ENCODE measurements at places on chromosomes 1 and 21.

DNA sequence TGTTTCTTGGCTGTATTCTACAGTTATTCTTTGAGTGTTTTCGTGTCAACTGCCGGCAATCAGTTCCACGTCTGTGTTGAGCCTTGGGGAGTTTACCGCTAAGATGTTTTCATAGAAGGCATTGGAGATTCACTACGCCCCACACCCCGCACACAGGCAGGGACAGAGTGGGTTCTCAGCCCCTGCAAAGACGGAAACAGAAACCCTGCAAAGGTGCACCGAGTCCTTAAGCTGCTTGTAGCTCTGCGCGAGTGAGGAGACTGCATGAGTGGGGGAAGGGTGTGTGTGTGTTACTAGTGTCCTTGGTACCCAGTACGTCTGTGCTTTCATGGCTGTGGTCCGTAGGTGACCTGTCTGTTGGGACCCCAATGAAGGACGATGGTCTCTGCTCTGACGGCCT lies 1.9 kb downstream of the LHX4 start:
- peaks cover 58% of the 10 kb centered on the region for H3K4me1 ChIP-seq
- H3K27me3 ChIP-seq: peaks cover 86% of the 10 kb centered on the region
- no peak overlapping the region for H3K4me3 ChIP-seq
- no peak overlapping the region for H3K27ac ChIP-seq

DNA sequence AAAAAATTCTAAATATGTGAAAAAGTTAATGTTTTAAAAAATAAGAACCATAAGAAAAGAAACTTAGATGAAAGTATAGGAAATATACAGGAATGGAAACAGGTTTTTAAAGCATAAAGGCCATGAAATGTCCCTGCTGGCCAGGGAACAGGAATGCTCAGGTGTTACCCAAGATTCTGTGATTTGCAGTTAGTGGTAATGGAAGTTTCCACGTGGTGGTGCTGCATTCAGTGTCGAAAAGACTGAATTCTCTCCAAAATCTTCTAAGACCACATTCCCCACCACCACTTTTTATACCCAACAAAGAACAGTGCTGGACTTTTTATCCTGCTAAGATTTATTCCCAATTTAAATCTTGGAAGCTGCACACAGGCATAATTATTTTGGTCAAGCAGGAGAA lies 126.2 kb downstream of the PRRX1 start:
- H3K27ac ChIP-seq: no peak overlapping the region
- H3K27me3 ChIP-seq: no peaks in the 10 kb centered on the region
- H3K4me1 ChIP-seq: no peaks in the 10 kb centered on the region
- no peaks in the 10 kb centered on the region for H3K36me3 ChIP-seq
- DNase-seq: no peak

DNA sequence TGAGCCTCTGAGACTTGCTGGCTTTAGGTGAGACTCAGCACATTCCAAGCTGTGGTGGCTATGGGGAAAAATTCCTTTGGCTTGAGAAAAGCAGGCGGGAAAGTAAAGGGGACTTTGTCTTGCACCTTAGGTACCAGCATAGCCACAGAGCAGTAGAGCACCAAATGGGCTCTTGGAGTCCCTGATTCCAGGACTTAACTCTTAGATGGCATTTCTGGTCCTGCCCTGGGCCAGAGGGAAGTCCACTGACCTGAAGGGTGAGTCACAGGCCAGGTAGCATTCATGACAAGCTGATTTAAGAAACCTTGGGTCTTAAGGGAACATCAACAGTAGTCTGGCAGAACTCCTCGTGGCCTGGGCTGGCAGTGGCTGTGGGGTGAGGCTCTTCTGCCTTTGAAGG lies 344.7 kb downstream of the DUSP10 start:
- H3K27me3 ChIP-seq: no peaks in the 10 kb centered on the region
- no peaks in the 10 kb centered on the region for H3K4me1 ChIP-seq
- no peaks in the 10 kb centered on the region for H3K36me3 ChIP-seq
- no peak for DNase-seq
- H3K27ac ChIP-seq: no peak overlapping the region

GRCh38 chr21:34938089-34938764 lies 110.9 kb downstream of the RUNX1 start:
- no peaks in the 10 kb centered on the region for H3K4me1 ChIP-seq
- no peaks in the 10 kb centered on the region for H3K36me3 ChIP-seq
- no peak overlapping the region for H3K4me3 ChIP-seq
- H3K27ac ChIP-seq: no peak overlapping the region

- no peak overlapping the region for H3K4me3 ChIP-seq
- DNase-seq: no peak
- no peaks in the 10 kb centered on the region for H3K27me3 ChIP-seq
- no peaks in the 10 kb centered on the region for H3K36me3 ChIP-seq
- peaks cover 22% of the 10 kb centered on the region for H3K4me1 ChIP-seq
Observed at GRCh38 chr1:56145581-56145980, 433.8 kb downstream of the PLPP3 start.

DNA sequence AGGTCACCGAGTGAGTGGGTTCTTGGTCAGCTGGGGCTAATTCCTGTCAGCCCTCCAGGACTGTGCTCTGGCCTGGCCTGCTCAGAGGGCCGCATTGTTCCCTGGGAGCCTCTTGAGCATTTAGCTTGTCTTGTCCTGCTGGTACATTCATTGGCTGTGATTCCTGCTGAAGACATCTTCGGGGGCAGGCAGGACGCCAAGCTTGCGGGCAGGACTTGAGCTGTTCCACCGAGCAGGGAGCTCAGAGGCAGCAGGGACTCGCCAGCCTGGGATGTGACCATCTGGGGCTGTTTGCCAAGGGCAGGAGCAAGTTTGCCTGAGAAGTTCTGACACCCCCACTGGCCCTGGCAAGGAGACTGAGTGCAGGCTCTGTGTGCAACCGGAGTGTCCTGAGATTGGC lies 7.0 kb upstream of the SLC26A9 start:
- H3K27me3 ChIP-seq: no peaks in the 10 kb centered on the region
- no peak overlapping the region for H3K4me3 ChIP-seq
- DNase-seq: peak; percentile 70
- H3K27ac ChIP-seq: no peak overlapping the region

- peak; percentile 64 for DNase-seq
- peaks cover 28% of the 10 kb centered on the region for H3K27me3 ChIP-seq
- no peaks in the 10 kb centered on the region for H3K36me3 ChIP-seq
- no peak overlapping the region for H3K27ac ChIP-seq
Observed at GRCh38 chr1:20380616-20381035, 90.0 kb downstream of the VWA5B1 start.

GRCh38 chr1:198444792-198445191 lies 95.7 kb downstream of the ATP6V1G3 start:
- H3K27ac ChIP-seq: no peak overlapping the region
- H3K27me3 ChIP-seq: no peaks in the 10 kb centered on the region
- DNase-seq: no peak
- no peaks in the 10 kb centered on the region for H3K4me1 ChIP-seq

GRCh38 chr1:33777337-33777736 lies 86.5 kb upstream of the HMGB4 start:
- DNase-seq: no peak
- no peaks in the 10 kb centered on the region for H3K4me1 ChIP-seq
- no peak overlapping the region for H3K4me3 ChIP-seq
- H3K36me3 ChIP-seq: no peaks in the 10 kb centered on the region
- peaks cover 5% of the 10 kb centered on the region for H3K27me3 ChIP-seq

DNA sequence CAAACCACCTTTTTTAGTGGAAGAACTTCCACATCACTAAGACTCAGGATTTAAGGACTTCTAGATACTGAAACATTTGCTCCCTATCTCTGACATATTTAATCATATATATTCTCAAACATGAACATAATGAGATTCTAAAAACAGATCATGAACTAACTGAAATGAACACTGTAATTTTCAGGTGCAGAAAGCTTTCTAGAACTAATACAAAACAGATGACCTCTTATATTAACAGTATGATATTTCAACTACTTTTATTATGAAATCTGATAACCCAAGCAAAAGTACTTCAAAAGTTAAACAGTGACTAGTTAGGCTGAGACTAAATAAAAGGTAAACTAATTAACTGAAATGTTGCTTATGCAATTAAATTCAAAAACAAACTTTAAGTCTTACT lies 157.5 kb downstream of the COP1 start:
- H3K4me3 ChIP-seq: no peak overlapping the region
- no peaks in the 10 kb centered on the region for H3K36me3 ChIP-seq
- no peaks in the 10 kb centered on the region for H3K4me1 ChIP-seq

DNA sequence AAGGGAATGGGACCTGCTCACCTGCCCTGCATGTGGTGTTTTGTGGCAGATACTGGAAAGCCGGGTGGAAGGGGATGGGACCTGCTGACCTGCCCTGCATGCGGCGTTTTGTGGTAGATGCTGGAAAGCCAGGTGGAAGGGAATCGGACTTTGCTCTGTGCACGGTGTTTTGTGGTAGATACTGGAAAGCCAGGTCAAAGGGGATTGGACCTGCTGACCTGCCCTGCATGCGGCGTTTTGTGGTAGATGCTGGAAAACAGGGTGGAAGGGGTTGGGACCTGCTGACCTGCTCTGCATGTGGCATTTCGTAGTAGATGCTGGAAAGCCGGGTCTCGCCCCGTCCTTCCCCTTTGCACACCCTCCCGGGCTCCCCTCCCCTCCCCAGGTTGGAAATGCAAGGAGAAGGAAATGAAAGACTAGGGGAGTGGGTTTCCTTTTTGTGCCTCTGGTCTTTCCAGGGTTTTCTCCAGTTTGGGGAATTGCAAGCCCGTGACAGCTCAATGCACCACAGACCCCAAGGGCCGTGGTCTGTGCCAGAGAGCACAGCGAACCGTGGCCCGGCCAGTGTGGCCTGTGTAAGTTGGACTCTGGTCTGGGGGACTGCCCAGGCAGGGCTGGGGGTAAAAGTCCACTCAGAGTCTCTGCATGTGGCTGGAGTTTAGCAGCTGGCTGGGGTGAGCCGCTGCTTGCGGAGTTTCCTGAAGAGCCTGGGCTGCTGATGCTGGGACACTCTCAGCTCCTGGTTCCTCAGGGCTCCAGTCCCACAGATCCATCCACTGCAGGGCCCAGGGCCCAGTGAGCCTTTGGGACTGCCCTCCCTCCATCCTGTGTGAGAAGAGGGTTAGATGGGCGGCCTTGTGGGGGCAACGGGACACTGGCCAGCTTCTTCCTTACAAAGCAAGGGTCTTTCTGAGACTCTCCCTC lies 105.5 kb downstream of the CRYAA start:
- no peak overlapping the region for H3K4me3 ChIP-seq
- no peak for DNase-seq
- H3K27me3 ChIP-seq: peaks cover 13% of the 10 kb centered on the region
- no peak overlapping the region for H3K27ac ChIP-seq

GRCh38 chr1:20188455-20188817 lies 2.1 kb upstream of the PLA2G2C start:
- H3K27me3 ChIP-seq: no peaks in the 10 kb centered on the region
- peaks cover 12% of the 10 kb centered on the region for H3K36me3 ChIP-seq
- DNase-seq: no peak
- peak overlapping the region; percentile 95 for H3K27ac ChIP-seq
- H3K4me3 ChIP-seq: no peak overlapping the region

- H3K4me1 ChIP-seq: no peaks in the 10 kb centered on the region
- no peak for DNase-seq
- H3K27me3 ChIP-seq: no peaks in the 10 kb centered on the region
- no peaks in the 10 kb centered on the region for H3K36me3 ChIP-seq
- H3K4me3 ChIP-seq: no peak overlapping the region
- no peak overlapping the region for H3K27ac ChIP-seq
Observed at GRCh38 chr1:107820801-107821200, 144.2 kb downstream of the VAV3 start.

DNA sequence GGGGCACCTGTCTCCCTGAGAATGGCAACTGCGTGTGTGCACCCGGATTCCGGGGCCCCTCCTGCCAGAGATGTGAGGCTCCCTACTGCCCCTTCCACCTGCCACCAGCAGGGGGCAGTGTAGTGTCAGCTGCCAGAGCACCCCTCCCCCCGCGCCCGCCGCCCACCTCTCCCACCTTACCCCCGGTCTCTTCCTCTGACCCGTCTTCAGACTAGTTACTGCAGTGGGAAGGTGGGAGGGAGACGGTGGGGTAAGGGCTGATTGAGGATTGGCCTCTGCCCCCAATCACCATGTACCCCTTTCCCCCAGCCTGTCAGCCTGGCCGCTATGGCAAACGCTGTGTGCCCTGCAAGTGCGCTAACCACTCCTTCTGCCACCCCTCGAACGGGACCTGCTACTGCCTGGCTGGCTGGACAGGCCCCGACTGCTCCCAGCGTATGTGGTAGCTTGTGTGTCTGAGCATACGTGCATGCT lies 10.1 kb upstream of the LRRC71 start:
- no peak for DNase-seq
- H3K4me1 ChIP-seq: no peaks in the 10 kb centered on the region
- no peak overlapping the region for H3K4me3 ChIP-seq

- no peaks in the 10 kb centered on the region for H3K36me3 ChIP-seq
- no peak overlapping the region for H3K4me3 ChIP-seq
- H3K27ac ChIP-seq: peak overlapping the region; percentile 91
Observed at GRCh38 chr1:219177363-219177762, 3.7 kb downstream of the LYPLAL1 start.

- H3K27me3 ChIP-seq: no peaks in the 10 kb centered on the region
- no peak overlapping the region for H3K4me3 ChIP-seq
- no peaks in the 10 kb centered on the region for H3K4me1 ChIP-seq
- DNase-seq: no peak
Observed at GRCh38 chr1:60564916-60565750, 491.6 kb upstream of the C1orf87 start.

GRCh38 chr1:19495000-19495656 lies 9.8 kb upstream of the CAPZB start:
- no peak overlapping the region for H3K4me3 ChIP-seq
- H3K36me3 ChIP-seq: no peaks in the 10 kb centered on the region
- no peaks in the 10 kb centered on the region for H3K4me1 ChIP-seq
- peak overlapping the region; percentile 28 for H3K27ac ChIP-seq
- no peaks in the 10 kb centered on the region for H3K27me3 ChIP-seq
- DNase-seq: no peak

DNA sequence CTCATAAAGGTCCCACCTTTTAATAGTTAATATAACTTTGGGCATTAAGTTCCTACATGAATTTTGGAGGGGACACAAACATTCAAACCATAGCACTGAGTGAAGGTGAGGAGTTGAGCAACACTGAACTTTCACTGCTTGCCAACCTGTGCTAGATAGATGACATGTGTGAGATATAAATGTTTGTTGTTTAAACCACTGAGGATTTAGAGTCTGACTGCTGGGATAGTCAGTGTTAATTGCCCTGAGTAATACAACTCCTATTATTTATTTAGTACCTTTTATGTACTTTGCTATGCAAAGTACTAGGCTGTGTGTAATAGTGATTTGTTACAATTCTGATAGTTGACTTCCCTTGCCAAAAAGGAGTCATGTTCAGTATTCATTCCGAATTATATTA lies 32.4 kb upstream of the SLC16A1 start:
- no peak overlapping the region for H3K4me3 ChIP-seq
- H3K4me1 ChIP-seq: peaks cover 53% of the 10 kb centered on the region
- DNase-seq: no peak
- H3K27ac ChIP-seq: no peak overlapping the region

DNA sequence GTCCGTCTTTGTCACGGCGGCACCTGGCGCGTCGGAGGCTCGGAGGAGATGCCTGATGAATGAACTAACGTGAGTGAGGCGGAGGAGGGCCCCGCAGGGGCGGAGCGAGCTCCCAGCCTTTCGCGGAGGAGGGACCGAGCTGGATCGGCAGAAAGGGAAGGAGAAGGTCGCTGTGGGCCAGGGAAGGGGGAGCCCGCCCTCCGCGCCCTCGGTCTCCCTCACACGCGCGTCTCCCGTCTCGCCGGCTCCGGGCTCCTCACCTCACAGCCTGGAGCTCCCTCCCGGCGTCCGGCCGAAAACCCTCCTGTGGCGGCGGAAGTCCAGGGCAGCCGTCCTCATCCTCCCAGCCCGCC lies 519 bp downstream of the ZNF496 start:
- H3K36me3 ChIP-seq: peaks cover 37% of the 10 kb centered on the region
- no peaks in the 10 kb centered on the region for H3K27me3 ChIP-seq
- H3K4me1 ChIP-seq: peaks cover 47% of the 10 kb centered on the region
- peak overlapping the region; percentile 97 for H3K27ac ChIP-seq
- peak overlapping the region; percentile 98 for H3K4me3 ChIP-seq

All from sigmoid colon (tissue), 7 donors.